ENCODE measurements at places on chromosomes 3 and 15.

- DNase-seq, result no peak
Measured at GRCh38 chr3:151216641-151217607, 13.9 kb upstream of the GPR171 start.

DNA sequence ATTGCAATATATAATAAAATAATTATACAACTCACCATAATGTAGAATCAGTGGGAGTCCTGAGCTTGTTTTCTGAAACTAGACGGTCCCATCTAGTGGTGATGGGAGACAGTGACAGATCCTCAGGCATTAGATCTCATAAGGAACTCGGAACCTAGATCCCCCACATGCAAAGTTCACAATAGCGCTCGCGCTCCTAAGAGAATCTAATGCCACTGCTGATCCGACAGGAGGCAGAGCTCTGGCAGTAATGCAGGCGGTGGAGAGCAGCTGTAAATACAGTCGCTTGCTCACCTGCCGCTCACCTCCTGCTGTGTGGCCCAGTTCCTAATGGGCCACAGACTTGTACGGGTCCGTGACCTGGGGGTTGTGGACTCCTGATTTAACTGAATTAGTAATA, 87.8 kb downstream of the P3H2 start:
- DNase-seq, result no peak

GRCh38 chr3:170528726-170529125, 57.1 kb downstream of the SLC7A14 start:
- DNase-seq, result no peak

DNA sequence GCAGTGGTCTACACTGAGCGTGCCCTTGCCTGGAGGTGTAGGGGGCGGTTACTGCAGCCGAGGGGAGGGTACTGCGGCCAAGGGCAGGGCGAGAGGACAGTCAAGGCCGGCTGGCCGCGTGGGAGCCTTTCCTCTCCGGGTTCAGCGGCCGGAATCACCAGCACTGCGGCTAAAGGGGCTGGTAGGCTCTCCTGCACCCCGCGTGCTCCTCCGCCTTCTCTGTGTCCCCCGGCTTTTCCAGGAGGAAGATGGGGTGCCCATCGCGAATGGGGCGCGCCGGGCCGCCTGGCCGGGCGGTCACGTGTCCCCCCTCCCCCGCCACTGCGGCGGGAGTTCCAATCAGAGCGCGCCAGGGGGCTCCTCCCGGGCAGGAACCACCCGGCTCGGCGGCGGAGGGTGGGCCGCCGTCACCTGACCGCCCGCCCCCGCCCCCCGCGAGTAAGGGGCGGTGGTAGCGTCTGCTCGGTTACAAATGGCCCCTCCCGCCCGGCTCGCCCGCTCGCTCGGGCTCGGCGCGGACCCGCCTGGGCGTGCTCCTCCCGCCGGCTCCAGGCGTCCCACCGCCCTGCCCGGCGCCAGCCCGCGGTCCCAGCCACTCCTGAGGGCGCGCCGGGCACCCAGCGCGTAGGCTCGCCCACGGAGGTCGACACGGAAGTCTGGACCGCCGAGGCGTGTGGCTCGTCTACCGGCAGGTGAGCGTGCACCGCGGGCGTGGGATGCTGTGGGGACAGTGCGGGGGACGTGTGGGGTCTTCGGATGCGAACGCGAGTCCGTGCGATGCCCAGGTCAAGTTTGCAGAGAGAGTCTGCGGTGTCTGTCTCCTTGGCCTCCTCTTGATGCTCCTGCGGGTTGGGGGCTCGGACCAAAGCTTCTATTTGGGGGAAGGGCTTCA, 242.6 kb upstream of the TOPAZ1 start:
- DNase-seq, result no peak

DNA sequence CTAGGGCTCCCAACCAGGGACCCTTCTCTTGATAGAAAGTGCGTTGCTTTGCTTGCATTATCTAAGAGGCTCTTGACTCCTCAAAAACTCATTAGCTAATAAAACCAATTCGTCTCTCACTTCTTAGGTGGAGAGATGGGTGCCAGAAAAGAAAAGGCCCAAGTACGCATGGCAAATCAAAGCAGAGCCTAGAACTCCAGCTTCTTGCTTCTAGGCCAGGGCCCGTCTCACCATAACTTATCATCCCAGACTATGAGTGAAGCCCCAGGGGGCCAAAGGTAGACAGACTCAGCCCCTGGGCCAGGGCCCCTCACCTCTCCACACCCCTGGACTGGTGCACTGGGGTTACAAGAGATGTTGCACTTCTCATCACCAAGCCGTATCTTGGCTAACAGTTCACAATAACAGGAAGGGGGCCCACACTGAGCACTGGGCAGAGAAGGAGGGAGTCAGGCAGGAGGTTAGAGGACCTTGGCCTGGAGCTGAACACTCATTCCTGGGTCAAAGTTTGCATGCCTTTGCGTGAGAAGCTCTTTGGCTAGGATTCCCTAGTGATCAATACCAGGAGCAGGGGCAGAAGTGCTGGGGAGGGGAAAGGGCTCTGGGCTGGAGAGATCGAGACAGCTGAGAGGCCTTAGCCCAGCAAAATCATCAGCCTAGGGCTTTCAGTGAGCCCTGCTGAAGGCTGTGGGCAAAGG, 5.4 kb upstream of the CYP1A1 start:
- no peak for DNase-seq

DNA sequence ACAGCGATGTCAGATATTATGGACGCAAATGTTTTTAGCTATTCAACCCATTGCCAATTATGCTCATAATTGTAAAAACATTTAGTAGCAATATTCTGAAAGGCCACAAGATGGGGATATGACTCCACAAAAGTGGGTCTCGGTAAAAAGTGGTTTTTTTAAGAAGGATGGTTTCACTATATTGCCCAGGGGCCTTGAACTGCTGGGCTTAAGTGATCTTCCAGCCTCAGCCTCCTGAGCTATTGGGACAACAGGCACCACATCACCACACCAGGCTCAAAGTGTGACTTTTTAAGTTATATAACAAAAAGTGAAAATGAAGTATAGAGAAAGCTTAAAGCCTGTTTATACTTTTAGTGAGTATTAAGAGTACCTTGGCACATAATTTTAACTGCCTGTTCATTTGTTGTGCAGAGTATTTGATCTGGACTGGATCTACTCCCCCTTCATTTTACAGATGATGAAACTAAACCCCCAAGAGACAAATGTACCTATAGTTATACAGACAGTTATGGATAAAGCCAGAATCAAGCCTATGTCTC, 9.4 kb downstream of the NAA50 start:
- peak; percentile 74 for DNase-seq

DNA sequence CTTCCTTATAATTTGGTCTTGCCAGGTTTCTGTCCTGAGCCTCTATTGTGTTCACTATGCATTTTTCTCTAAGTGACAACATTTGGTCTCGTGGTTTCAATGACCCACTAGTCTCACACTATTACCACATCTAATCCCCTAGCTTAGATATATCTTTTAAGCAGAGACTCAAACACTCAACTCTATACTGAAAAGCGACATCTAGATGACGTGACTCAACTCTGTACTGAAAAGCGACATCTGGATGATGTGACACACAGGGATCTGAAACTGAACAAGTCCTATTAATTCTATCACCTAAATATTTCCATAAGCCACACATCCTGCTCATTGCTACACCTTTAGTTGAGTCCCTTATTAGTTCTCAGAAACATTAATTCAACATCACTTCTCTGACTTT, 141.7 kb upstream of the MBNL1 start:
- no peak for DNase-seq

DNA sequence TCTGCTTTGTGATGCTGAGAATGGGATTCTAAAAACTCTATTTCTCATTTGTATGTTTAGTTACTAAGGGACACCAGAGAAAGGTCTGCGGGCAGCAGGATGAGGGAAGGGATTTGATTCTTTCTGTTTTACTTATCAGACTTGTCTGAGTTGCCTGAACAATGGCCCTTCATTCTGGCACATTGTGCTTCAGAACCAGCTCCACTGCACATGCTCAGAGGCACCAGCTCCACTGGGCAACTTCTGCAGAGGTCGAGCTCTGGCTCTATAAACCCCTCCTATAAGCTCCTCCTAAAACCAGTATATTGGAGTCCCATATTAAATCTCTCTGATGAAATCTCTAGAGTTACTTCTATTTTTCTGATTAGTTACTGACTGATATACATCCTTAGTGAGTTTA, 453.2 kb upstream of the CDIN1 start:
- DNase-seq, result no peak

GRCh38 chr3:158213461-158213860, 103.6 kb downstream of the RSRC1 start:
- no peak for DNase-seq

- DNase-seq, result no peak
Measured at GRCh38 chr3:146873748-146874147, 268.6 kb upstream of the PLSCR5 start.

- no peak for DNase-seq
Measured at GRCh38 chr3:13276438-13277195, 143.5 kb downstream of the NUP210 start.

- peak; percentile 48 for DNase-seq
Measured at GRCh38 chr3:177449360-177450006, 252.2 kb upstream of the TBL1XR1 start.

- DNase-seq, result no peak
Measured at GRCh38 chr3:47980795-47981194, 35.4 kb downstream of the MAP4 start.

GRCh38 chr15:75112848-75113492, 88.7 kb upstream of the C15orf39 start:
- DNase-seq, result no peak

DNA sequence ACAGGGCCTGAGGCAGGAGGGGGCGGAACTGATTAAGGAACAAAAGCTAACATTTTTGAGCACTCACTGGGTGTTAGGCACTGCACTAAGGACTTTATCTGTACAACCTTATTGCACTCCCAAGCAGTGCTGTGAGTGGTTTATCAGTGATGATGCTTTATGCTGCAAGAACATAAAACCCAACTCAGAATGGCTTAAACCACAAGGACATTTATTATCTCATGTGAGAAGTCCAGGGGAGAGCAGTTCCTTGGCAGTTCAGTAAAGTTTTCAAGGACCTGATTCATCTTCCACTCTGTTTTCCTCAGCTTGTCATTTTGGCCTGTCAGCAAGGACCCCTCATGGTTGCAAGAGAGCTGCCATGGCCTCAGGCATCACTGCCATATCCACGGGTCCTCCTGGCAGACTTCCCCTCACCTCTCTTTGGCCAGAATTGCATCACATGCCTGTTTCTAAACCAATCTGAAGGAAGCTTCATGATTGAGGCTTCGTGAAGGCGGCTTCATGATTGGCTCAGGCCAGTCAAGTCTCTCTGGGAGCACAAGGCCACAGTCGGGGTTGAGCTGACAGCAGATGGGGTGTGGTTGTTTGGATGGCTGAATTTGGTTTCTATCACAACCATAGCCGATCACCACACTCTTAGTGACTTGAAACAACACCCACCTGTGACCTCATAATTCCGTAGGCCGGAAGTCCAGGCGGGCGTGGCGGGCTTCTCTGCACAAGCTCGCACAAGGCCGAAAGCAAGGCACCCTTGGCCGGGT, 15.8 kb downstream of the EFCC1 start:
- no peak for DNase-seq

DNA sequence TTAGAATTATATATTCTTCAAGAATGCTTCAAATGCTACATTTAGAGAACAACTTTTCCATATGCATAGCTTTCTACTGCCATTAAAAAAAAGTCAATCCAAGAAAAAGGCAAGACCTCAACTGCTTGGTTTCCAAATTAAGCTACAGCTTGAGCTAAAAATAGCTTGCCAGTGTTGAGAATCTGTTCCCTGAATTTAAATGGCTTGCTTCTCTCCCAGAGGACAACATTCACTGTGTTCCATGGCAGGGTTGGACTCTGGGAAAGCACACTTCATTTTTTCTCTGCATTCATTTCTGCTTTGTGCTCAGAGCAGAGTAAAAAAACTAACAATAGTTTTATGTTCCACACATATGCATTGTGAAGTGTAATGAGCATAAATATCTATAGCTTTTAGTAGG, 50.3 kb upstream of the ACTL6A start:
- DNase-seq, result no peak

DNA sequence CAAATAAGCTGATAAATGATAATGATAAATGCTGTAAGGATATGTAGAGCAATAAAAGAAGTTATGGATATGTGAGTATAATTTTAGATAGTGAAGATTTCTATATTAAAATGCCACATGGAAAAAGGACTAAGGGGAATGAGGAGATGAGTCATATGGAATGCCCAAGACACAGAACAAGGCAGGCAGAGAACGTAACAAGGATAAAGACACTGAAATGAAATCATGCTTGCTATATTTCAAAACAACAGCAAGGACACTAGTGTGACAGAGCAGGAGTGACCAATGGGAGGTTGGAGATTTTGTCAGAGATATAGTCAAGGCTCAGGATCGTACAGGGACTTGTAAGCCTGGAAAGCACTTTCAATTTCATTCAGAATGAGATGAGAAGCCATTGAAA, 621.5 kb upstream of the SEMA6D start:
- DNase-seq, result no peak

GRCh38 chr3:41874022-41874421, 87.9 kb downstream of the ULK4 start:
- DNase-seq, result no peak

DNA sequence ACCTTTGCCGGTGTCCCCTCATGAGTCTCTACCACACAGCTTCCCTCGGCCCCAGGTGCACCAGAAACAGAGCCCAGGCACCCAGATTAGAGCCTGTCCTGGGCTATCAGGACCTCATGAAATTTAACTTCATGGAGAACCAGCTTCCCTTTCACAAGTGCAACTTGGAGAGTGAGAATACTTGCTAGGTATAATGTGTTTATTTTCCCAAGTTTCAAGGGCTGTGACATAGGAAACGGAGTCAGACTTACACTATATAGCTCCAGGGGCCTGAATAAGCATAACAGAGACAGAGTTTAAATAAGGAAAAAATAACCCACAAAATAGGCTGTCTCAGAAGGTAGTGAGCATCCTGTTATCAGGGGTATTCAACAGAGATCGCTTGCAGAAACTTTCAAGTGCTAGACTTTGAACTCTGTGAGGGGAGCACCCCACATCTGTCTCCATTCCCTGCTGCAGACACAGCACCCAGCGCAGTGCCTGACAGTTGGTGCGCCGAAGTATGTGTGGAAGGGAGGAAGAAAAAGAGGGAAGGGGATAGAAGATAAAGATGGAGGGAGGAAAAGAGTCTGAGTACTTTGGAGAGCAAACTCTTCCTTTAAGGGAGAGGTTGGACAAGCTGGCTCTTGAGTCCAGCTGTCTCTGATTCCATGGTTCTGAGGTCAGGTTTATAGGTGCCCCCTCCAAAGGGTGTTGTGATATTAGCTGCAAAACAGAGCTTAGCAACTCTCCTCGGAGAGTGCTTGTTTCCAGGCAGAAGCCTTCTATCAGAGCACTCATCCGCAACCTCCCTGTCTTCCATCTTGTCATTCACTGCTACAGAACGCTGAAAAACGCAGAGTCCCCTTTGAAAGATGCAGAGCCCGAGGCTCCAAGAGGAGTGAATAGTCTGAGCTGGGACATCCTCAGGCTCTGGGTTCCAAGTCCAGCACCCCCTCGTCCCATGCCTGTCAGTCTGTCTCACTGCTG, 84.8 kb downstream of the CPN2 start:
- DNase-seq, result no peak

All from CD4-positive, CD25-positive, alpha-beta regulatory T cell (primary cell).